Tongue (tissue), 3 donors: ENCODE measurements at places on chromosomes 6 and 20. TPM values are rescaled to one million over a fixed set of nuclear protein-coding genes. Genes with fewer than 3 reads are reported as not detected.

The SRMS gene
- total RNA-seq: not detected

- no peak for DNase-seq
Observed at GRCh38 chr6:96301781-96302180, 219.8 kb upstream of the UFL1 start.

DNA sequence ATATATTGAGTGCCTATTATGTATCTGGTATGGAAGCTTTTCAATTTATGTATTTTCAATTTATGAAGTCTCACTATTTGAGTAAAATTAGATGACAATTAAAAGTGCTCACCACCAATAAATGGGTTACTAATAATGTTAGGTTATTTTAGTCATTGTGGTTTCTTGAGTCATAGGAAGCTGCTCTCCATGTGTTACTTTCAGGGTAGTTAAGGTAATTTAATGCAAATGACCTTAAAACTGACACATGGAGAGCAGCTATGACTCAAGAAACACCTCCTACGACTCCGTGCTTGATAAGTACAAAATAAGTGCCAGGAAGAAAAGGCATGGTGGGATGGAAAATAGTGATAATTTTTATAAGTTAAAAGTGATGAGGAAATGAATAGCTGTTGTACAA, 16.5 kb upstream of the TINAG start:
- DNase-seq: no peak

GRCh38 chr6:12379181-12379580, 89.0 kb downstream of the EDN1 start:
- DNase-seq: no peak

DNA sequence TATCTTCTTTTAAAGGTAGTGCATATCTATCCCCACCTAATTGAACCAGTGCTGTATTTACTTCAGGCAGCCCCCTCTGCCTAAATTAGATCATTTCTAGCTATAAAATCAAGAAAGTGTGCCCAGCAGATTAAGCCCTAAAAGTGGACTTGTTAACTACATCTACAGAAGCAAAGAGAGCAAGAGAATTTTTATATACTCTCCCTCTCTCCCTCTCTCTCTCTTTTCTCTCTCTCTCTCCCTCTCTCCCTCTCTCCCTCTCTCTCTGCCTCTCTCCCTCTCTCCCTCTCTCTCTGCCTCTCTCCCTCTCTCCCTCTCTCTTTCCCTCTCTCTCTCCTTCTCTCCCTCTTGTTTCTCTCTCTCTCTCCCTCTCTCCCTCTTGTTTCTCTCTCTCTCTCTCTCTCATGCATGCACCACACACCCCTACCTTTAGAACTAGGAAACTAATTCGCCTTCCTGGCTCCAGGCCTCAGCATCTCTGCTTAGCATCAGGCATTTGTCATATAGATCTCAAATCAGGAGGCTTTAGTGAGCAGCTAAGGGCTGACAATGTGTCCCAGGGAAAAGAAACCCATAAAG, 71.4 kb downstream of the FOXA2 start:
- no peak for DNase-seq
